Posterior cingulate gyrus (tissue), 11 donors: ENCODE measurements at places on chromosomes 16 and 17.

DNA sequence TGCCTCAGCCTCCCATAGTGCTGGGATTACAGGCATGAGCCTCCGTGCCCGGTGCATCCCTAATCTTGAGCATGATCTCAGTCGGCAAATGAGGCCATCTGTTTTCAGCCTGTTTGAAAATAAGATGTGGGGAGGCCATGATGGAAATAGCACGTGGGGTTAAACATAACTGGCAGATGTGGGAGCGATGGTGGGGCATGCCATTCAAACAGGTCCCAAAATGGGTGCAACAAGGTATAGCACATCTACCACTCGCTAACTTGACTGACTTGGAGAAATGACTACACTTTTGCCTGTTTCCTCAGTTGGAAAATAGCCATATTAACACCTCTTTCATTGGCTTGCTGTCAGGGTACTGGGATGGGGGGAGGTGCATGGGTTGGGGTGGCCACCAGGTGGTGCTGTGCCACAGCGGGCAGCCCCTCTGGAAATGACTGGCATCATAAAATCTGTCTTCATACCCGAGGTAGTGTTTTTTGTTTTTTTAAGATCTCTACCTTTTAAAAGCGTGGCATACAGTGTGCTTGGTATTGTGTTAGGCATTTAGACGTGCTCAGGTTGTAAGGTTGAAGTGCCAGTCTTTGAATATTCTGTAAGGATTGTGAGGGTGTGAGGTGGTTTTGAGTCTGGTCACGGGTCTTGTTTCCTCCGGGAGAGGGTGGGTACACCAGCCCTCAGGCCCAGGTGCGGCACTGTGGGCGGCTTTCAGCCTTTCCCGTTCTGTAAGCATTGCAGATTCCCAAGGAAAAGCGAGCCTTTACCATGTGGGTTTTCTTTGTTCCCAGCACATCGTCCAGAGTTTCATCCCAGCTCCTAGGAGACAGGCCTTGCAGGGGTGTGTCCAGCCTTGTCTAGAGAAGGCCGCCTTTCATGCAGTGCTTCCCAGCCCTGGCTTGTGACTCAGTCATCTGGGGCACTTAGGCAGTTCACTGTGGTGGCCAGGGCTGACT is 2.9 kb upstream of the TTYH2 start:
- peak; percentile 97 for DNase-seq

GRCh38 chr17:78883533-78884131 is 19.4 kb downstream of the CEP295NL start:
- DNase-seq = peak; percentile 73

- peak; percentile 100 for DNase-seq
These were observed at the start of gene MRPS23 for GRCh38 chr17:57849874-57850754. TSS of gene MRPS23 (minus strand) at chr17:57850044. CDS start at chr17:57850010, 34 bp downstream.

- DNase-seq = no peak
These were observed 92.3 kb upstream of the TMEM97 start for GRCh38 chr17:28226563-28227315.

GRCh38 chr17:65198653-65199382 is 61.6 kb downstream of the RGS9 start:
- DNase-seq = no peak

DNA sequence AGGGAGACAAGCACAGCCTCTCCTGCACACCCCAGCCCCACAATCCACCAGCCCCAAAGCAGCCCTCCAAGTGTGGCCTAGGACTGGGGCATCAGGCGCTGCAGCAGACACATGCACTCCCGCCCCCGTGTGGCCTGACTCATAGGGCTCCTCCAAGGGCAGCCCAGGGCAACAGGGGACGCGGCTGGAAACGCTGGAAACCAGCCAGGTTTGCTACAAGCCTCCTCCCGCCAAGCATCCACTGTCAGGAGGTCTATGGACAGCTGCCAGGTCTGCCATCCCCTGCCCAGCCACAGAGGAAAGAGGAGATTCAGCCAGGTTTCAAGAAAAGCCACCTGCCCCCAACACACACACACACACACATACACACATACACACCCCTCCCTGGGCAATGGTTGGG is 25.8 kb downstream of the SRCIN1 start:
- DNase-seq = no peak

DNA sequence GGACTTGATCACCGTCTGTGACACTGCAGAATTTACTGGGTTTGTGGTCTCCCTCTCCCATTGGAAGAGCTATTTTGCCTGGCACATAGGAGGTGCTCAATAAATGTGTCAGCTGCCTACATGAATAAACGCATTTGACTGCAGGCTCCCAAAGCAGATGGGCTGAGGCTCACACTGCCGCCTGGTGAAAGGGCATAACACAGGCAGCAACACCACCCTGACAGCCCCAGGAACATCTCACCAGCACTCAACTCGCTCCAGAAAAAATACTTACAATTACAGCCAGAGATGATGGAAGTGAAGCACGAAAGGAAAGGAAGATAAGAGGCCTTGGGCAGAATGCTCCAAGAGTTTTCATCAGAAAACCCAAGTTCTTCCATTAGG is 73.9 kb downstream of the RPH3AL start:
- no peak for DNase-seq

DNA sequence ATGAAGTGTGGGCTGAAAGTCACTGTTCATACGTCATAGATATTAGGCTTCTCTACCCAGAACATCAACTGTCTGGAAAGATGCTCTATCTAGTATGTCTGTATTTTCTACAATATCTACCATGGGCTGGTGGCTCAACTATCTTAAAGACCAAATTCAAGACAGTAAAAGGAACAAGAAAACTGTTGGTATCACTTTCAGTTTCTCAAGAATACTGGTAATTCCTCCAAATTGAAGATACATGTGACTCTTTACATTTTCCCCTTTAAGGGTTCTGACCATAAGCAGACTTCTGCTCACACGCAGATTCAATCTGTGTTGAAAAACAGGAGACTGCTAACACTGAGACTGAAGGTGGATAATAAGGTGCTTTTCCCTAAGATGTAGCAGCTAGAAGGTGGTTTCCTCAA is 24.2 kb downstream of the XPO6 start:
- DNase-seq = no peak

DNA sequence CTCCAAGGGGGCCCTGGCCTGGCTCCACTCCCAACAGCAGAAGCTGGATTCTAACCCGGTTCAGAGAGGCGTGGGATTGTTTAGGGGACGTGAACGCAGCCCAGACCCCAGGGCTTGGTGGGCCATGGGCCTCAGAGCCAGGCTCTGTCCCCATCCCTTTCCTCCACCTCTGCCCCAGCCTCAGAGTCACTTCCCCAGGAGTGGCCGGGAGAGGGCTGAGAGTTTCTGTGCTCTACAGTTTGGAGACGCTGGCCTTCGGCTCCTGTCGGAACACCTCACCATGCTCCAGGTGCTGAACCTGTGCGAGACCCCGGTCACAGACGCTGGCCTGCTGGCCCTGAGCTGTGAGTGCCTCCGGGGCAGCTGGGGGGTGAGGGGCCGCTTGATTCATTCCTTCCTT is 73.8 kb upstream of the PLCG2 start:
- DNase-seq = no peak
